Bronchial epithelial cell (primary cell): ENCODE measurements at places on chromosomes 7 and 10. TPM values are rescaled to one million over a fixed set of nuclear protein-coding genes. Genes with fewer than 3 reads are reported as not detected.

GRCh38 chr7:150926066-150926465, 52.1 kb downstream of the KCNH2 start:
- no peak for DNase-seq

DNA sequence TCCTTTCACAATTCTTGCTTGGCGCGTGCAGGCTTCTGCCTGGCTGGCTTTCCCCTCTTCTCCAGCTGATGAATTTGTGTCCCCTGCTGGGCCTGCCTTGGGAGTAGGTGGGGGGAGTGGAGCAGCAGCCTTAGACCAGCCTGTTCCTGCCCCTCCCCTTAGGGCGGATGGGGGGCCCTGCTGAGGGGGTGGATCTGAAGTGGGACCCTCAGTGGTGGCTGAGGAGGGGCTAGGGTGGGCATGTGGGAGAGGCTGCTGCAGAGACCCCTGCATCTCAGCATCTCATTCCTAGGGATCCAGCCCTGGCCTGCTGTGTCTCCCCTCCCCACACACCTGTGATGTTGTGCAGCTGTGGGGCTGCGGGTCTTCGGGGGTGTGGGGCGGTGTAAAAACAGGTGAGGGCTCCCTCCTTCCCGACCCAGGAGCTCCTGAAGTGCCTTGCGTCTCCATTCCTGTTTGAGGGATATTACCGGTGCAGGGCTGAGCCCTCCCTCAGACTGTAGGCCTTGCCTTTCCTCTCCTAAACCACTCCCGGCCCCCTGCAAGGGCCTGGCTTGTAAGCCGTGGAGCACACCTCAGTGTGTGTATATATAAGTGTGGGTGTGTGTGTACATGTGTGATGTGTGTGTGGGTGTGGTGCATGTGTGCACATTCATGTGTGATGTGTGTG, 24.7 kb downstream of the ADCYAP1R1 start:
- no peak for DNase-seq

- DNase-seq: no peak
Observed at GRCh38 chr7:44944821-44945220, 34.0 kb downstream of the MYO1G start.

DNA sequence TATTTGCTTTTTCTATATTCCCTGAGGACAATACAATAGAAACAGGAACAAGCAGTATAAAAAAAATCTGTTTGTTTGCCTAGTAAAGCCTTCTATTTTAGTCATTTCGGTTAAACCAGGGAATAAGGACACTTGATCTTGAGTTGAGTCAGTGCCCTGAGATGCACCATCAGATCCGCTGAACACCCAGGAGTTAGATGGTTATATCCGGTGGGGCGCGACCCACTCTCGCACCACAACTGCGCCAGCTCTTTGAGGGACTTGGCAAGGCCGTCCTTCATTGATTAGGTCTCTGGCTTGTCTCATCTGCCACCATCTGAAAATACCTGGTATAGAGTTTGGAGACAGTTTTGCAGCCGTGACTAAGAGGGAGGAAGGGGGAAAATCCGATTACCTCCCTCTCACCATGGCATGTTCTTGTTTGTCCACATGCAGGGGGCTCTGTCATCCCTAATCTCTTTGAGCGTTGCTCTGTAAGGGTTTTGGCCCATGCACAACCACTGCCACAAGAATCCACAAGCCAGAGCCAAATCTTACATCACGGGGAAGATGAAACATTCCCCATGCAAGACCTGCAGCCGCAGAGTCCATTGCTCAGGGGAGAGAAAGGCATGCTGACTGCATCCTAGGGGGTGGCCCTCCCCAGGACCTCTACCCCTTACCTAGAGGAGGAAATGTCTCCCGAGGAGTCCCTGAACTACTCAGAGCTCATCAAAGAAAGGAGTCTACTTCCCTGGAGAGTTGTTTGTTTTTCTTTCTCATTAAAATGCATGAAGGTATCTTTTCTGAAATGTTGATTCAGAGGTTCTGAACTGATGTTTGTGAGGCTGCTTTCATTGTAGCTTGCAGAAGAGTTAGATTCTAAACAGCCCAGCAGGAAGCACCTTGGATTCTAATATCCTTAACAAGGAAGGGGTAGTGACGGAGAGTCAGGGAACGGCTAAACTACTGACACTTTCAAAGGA, 101.6 kb upstream of the FAM171A1 start:
- no peak for DNase-seq

The SORCS1 gene
- total RNA-seq: not detected in 2 replicates
